ENCODE measurements at places on chromosomes 4 and X.

DNA sequence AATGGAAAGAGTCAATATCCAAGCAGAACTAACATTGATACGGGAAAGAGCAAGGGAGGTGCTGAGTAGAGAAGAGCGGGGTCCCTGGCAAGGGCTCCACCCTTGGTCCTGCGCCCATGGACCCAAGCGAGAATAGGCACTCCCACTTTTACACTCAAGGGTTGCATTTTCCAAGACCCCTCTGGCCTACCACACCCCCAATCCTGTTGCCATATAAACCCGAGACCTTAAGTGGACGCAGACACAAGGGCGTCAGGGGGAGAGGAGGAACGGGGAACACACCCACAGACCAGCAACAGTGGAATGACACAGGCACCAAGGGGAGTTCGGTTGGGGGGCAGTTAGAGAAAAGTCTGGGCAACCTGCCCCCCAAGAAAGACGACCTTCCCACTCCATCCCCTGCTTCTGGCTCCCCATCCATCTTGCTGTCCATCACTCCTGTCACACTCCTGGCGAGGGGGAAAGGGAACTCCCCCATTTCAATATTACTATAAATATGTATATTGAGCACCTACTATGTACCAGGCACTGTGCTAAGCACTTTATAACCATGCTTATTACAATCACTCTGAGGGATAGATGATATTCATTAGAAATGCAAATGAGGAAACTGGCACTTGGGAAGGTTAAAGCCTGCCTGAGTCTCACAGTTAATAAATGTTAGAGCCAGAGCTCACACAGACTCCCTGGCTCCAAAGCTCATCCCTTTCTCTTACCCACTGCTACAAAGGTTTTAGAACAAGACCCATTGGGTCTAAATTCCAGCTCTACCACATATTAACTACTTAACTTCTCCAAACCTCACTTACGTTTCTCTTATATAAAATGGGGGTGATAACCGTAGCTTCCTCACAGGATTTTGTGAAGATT, 51.7 kb downstream of the SCD5 start:
- no peak for DNase-seq

DNA sequence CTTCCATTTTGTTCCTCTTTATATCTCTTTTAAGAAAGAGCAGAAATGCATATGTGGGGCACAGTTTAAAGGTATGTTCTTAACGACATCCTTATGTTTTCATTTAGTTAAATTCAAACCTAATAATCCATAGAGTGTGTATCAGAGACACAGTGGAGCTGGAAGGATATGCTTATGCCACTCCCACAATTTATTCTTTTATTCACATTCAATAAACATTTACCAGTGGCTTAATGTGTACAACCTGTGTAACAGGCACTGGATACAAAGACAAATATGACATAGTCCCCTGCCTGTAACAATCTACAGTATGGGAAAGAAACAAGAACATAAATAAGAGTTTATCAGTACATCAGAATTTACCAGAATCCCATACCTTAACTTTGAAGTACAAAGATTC, 22.4 kb upstream of the CORIN start:
- DNase-seq, result no peak

DNA sequence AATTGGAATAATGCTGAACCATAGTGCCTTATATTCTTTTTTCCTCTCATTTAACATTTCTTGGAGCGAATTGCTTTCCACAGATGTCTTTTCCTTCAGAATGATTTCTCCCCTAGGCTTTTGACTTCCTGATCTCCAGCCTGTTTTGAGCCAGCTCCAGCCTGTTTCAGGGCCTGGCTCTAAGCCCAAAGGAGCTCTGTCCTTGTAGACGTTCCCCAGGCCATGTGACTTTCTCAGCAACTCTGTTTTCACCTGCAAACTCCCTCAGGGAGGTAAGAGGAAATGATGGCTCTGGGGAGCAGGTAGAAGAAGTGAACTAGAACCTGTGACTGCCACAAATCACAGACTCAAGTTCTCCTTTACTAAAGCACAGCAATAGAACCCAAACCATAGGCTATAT, 89.1 kb downstream of the AKAP4 start:
- DNase-seq, result no peak

DNA sequence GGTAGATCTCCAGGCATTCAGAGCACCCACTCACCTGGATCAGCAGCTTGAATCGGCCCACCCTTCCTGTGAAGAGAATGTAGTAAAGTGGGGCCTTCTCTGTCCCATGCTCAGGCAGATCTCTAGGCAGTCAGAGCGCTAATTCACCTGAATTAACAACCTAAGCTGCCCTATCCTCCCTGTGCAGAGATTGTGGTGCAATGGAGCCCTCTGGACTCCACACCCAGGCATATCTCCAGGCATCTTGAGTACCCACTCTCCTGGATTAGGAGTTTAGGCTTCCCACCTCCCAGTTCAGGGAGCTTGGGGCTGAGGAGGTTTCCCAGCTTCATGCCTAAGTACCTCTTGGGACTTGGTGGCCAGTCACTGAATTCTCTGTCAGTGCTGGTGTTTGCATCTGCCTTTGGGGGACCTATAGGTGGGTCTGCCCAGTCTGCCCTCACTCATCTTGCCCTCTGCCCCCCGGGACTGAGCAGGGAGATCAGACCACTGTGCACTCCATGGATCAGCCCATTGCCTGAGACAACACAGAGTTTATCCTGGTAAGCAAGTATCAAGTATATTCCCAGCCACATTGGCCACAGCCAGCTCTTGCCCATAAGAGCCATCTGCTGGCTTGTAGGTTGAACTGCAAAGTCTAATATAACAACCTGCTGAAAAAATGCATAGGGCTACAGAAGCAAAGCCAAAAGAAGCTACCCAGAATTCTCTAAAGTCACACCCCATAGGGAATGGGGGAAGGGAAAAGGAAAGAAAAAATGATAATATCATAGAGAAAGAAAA, 372.9 kb downstream of the KLHL13 start:
- no peak for DNase-seq

- DNase-seq, result no peak
Measured at GRCh38 chr4:122663814-122664610, 43.1 kb upstream of the IL21 start.

- no peak for DNase-seq
Measured at GRCh38 chrX:108641589-108642272, 94.6 kb downstream of the IRS4 start.

DNA sequence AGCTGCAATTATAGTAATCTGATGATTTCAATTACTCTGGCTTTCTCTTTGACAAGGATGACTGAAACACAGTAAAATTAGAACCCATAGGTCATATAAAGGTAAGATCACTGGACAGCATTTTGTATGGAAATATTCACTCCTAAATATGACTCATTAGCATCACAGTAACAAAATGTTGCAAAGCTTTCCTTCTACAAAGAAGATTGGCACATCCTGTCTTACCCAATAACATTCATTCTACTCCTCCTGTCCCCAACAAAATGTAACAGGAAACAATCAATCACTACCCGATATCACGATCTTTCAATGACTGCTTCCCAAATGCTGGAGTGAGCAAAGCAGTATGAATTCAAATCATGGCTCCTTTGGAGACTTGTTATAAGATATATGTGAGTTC, 95.3 kb downstream of the FANCB start:
- no peak for DNase-seq

DNA sequence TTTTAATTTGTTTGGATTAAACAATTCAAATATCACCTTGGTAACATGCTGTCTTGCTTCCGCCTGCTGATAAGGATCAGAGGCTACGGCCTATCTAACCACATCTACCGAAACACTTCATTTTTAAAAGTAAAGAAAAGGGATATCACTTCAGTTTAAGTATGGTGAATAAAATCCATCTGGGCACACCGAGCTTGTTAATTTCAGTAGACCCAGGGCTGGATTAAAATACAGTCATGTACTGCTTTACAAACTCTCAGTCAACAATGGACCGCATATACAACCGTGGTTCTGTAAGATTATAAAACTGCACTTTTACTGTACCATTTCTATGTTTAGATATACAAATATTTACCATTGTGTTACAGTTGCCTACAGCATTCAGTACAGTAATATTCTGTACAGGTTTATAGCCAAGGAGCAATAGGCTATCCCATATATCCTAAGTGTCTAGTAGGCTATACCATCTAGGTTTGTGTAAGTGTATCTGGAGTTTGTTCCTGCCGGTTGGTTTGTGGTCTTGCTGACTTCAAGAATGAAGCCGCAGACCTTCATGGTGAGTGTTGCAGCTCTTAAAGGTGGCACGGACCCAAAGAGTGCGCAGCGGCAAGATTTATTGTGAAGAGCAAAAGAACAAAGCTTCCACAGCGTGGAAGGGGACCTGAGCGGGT, 40.0 kb downstream of the SEPTIN11 start:
- DNase-seq, result no peak

DNA sequence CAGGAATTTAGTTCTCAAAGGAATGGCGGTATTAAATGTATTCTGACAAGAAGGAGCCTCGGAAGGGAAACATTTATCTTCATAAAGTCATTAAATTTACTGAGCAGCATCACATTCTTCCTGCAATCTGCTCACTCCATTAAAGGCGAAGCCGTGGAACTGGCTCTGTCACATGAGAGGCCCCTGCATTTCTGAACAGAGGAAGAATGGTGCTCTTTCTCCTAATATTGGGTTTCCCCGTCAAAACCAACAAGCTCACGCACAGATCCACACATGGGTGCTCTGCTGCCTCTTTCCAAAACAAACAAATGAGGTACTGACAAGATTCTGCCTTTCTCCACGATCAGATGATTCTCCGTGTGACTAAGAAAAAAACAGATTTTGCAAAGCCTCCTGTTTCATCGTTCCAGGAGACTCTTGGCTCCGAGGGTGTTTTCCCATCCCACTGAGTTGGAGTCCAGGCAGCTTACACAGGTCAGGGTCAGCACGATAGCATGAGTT, 191.2 kb downstream of the IDS start:
- DNase-seq, result no peak

GRCh38 chrX:114717921-114718320, 134.0 kb downstream of the HTR2C start:
- no peak for DNase-seq

- no peak for DNase-seq
Measured at GRCh38 chrX:97089116-97089515, 205.4 kb downstream of the RPA4 start.

DNA sequence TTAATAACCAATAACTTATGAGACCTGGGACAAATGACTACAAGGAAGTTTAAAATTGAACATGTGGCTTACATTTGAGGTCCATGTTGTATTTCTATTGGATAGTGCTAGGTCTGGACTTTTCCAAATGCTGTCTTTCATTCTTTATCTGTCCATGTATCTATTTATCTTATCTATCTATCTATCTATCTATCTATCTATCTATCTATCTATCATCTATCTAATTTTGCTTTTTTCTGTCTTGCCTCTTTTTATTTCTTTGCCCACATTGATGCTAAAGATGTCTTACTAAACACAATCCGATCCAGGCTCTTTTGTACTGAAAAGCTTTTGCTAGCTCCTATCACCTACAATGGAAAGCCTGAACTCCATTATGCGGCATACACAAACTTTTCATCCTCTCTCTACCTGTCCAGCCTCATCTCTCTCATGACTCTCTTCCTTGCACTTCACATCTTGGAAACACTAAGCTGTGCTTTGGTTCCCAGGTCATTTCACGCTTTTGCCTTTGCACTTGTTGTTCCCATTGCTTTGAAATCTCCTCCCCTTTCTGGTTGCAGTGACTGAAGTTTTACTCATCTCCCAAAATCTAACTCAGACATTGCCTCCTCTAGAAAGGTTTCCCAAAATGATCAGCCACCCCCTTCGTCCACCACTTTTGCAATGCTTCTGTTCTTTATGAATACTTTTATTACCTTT, 107.2 kb downstream of the SYNPO2 start:
- DNase-seq, result no peak

GRCh38 chr4:3709061-3709845, 56.9 kb upstream of the ADRA2C start:
- no peak for DNase-seq

DNA sequence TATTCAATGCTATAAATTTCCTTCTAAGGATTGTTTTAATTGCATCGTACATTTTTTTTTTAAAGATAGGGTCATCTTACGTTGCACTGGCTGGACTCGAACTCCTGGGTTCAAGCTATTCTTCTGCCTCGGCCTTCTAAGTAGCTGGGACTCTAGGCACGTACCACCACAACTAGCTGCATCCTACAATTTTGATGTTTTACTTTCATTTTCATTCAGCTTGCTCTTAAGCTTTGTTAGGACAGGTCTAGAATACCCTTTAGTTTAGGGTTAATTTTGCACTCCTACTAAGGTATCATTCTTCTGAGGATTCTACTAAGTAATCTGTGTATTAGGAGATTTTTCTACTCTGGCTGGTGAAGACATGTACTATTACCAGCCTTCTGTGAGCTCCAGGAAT, 50.2 kb upstream of the C1GALT1C1 start:
- no peak for DNase-seq

GRCh38 chr4:52889778-52890520, 27.8 kb downstream of the RASL11B start:
- DNase-seq, result no peak

DNA sequence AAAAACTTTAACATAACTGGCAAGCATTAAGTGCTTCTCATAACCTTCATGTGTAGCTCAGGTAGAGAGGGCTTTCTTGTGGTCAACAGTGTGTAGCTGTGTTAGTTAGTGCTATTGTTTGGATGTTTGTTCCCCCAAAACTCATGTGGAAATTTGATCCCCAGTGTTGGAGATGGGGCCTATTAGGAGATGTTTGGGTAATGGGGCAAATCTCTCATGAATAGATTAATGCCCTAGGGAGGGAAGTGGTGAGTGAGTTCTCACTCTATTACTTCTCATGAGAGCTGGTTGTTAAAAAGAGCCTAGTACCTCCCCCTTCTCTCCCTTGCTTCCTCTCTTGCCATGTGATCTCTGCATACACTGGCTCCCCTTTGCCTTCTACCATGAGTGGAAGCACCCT, 16.5 kb upstream of the SLC25A43 start:
- no peak for DNase-seq

GRCh38 chr4:176818531-176818930, 25.8 kb upstream of the VEGFC start:
- no peak for DNase-seq

DNA sequence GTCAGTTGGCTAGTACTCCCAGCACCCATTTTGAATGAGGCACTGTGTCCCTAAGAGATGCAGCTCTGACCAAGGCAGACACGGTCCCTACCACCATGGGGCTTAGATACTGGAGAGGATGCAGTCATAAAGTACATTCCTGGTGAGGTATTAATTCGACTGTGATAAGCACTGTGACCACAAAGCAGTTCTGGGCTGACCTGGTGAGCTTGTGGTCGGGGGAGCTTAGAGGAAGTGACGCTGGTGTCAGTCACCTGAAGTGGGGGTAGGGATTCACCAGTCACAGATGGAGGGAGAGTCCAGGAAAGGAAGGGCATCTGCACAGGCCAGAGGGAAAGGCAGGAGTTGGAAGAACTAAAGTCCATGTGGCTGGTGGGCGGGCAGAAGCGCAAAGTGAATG, 15.8 kb upstream of the CLTRN start:
- DNase-seq, result no peak

Measured in SHP77 treated with DMSO at 0.1 percent for 48 hours (cell line).